ENCODE measurements at places on chromosomes 7 and 10.

DNA sequence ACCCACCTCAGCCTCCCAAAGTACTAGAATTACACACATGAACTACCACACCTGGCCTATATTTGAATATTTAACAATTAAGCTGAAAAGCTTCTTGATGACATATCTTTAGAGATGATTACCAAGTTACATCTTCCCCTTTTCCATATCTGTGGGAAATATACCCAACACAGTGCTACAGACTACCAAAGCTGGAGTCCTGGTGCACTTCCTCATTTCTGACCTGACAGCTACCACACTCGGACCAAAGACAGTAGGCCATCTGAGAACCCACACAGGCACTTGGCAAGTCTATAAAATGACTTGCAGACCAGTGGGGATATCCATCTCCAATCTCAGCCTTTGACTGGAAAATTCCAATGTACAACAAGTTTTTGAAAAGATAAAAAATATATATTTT is 270.4 kb upstream of the KLF14 start:
- no peak for DNase-seq

DNA sequence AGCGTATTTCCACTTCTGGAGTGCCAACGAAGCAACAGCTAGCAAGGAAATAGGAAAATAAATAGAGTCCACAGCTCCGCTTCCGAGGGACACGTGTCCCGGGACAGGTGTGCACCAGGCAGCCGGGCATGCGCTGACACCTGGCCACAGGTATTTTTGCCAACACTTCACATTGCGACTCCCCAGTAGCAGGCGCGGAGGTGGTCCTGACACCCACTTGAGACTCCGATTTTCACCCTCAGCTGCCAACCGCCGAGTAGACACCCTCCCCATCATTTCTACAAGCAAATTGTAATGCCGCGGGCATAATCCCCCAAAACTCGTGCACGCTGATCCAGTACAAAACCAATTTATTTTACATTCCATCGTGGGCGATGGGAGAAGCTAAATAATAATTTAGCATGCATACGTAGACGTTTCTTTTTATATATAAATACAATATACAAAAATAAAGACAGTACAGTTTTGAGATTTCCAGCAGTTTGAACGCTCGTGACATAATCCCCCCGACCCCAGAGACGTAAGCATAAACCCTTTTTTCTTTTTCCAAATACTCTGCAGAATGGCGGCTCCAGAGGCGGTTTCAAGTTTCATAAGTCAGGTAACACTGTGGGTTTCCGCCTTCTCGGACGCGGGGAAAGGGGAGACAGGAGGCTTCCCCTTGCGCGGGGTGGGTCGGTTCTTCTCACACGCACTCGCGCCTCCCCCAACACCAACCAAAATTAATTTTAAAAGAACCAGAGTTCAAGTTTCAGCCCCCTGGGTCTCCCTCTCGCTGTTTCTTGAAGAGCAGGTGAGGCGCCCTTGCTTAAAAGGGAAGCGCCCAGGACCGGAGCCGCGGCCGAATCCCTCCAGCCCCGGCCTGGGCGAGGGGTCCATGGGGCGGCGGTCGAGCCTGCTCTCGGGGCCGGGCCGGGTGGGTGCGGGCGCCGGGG is 5.7 kb downstream of the MNX1 start:
- no peak for DNase-seq

DNA sequence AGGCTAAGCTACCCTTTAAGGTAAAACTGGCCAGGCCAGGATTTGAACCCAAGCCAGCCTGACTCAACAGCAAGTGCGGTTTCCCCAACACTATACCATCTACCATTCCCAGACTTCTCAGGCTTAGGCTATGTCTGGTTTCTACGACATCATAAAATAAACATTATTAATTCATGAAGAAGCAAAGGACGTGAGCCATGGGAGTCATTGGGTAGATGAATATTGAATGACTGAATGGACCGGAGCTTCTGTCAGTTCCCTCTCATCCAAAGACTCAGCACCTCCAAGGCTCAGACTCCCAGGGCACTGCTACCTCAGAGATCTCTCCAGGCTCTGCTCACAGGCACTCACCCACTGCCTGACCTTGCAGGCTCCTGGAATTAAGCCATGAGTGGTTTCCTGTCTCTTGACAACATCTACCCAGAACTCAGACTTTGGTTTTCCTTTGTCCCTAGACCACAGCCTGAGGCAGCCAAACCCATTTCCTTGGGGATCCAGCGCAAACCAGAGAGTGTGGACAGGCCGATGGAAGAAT is 64.6 kb upstream of the STEAP1B start:
- no peak for DNase-seq

DNA sequence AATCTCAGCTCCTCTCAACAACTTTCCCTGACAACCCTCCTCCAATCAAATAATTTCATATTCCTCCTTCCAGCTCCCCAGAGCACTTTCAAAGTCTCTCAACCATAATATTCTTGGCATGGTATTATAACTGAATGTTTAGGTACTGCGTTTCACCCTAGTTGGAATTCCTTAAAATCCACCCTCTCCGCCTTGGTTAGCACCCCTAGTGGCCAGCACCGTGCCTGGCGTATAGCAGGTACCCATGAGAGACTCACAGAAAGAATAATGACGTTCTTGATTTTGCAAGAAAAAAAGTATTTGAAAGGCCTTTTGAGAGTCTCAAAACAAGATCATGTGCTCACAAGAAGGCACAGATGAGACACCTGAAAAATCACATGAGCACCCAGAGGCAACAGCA is 50.9 kb downstream of the GLI3 start:
- no peak for DNase-seq

DNA sequence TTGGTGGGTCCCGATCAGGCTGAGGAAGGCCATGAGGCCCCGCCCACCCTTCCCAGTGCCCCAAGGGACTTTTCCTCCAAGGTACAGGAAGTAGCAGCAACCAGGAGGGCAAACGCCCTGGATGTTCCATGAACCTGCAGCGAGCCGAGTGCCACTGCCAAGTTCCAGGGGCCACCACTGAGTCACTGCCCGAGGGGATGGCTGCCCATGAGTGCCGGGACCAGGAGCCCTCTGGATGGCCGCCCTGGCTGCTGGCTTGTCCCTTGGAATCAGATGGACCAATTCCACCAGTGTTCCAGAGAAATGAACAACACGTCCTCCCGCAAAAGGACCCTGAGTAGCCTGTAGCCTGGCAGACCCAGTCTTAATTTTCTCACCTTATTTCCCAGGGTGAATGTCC is 74.2 kb downstream of the ZRANB1 start:
- no peak for DNase-seq

DNA sequence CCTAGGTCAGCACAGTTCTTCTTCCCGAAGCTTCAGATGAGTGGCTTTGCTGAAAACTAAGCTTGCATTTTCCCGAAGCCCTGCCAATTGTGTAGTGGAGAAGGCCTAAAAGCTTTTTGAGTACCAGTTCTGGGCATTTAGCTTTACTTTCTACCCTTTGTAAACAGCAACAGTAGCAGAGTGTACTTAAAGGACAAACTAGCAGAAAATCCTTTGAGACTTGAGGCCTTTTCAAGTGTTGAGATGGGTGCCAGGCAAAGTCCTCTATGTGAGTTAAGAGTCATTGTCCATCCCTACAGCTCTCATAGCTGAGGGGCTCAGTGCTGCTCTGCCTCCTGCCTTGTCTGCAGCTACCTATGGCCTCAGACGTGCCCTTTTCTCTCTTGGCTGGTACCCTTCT is 368.2 kb downstream of the CCSER2 start:
- DNase-seq, result no peak

Measured in stimulated activated CD4-positive, alpha-beta T cell treated with anti-CD3 and anti-CD28 coated beads, Interleukin-4, amount 100 ng/mL, for 48 hours (primary cell).